ENCODE measurements at places on chromosomes 16 and 17.

DNA sequence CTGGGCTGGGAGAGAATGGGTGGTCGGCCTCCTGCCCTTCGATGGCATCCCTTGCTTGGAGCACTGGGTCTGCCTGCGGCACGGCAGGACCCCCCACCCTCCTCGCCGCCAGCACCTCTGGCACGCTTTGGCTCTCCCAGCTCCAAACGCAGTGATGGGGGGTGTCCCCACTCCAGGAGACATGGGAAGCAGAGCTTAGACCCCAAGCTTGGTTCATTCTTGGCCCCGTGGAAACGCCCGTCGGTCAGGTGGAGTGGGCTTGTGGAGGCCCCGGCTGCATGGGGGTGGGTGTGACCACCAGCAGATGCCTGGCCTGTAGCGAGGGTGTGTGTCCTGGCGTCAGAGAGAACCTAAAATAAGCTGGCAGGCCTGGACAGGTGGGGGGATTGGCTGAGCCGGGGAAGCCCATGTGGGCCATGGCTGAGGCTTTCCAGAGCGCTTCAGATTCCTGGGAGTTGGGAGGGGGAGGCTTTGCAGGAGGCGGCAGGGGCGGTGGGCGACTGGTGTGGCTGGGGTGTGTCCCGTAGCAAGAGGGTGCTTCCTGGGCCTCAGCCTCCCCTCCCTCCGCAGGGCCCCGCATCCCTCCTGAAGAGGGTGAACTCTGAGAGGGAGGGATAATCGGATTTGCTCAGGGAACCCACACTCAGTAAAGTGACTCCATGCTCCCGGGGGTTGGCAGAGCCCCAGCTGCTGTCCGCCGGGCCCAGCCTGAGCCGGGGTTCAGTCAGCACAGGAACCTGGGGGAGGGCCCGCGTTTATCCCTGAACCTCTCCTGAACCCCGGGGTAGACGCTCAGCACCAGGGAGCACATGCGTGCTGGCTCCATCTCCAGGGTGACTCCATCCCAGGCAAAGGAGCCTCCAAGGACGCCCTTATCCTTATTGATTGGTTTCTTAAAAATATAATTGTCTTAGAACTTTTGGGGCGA lies 3.4 kb downstream of the CACNA1H start:
- ATAC-seq: no peak

DNA sequence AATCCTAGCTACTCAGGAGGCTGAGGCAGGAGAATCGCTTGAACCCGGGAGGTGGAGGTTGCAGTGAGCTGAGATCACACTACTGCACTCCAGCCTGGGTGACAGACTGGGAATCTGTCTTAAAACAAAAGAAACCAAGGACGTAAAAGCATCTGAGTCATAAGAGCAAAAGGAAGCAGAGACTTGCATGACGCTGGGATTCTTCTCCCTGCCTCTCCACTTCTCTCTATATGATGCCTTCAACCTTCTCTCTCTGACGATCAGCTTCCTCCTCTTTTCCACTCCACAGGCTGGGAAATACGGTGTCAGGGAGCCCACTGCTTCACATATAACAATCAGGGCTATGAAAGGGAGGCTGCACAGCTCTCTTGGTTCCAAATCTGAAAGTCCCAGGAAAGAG lies 43.2 kb upstream of the CCL1 start:
- ATAC-seq: no peak

DNA sequence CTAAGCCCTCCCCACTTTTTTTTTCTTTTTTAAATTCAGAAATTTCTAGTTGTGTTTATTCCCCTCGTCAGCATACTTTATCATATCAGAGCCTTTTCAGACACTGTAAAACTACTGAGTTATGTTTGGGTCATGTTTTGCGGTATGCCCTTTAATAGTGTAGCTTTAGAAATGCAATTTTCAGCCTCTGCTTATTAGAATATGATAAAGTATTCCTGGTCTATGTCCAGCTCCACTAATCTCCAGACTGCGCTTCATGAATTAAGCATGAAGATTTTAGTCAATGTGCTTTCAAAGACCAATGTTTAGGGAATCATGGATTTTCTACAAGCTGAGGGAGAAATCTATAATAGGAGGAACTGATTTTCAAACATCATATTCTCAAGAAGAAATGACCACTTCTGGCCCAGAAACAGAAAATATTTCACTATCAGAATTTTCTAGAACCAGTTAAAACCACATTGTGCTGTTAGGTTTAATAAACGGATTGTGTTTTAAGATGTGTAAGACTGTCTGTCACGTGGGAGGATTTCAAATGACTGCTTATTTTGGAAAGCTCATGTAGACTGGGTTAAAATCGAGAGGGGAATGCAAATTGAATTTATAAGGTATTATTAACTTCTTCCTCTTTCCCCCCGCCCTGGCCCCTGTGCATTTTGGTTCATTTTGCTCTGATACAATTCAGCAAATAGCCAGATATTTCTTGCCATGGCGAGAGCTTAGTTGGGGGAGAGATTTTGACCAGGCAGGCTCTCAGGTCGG lies 498.5 kb downstream of the WWOX start:
- ATAC-seq: no peak

DNA sequence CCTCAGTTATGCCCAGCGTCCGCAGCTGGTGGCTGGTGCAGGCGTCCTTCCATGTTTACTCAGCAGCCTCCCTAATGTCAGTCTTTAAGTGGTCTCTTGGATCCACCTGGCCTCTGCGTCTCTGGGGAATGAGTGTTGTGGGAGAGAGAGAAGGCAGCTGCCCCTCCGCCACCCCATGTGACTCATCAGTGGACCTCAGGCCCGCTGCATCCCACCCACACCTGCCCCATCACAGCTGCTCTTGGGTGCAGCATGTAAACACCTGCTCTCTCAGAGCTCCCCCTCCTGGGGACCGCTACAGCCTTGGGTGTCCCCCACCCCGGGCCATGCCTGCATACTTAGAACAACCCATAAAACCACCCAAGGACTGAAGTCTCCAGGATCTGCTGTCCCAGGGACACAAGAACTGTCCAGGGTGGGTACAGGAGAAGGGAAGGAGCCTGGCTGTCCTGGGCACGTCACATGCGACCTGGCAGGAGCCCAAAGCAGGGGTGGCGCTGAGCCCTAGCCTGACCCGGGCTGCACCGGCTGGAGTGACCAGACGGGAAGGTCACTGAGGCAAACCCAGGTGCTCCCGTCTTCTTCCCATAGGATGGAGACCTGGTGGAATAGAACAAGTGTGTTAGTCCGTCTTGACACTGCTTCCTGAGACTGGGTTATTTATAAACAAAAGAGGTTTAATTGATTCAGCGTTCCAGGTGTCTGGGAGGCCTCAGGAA lies 4.2 kb downstream of the C16orf90 start:
- ATAC-seq: no peak

DNA sequence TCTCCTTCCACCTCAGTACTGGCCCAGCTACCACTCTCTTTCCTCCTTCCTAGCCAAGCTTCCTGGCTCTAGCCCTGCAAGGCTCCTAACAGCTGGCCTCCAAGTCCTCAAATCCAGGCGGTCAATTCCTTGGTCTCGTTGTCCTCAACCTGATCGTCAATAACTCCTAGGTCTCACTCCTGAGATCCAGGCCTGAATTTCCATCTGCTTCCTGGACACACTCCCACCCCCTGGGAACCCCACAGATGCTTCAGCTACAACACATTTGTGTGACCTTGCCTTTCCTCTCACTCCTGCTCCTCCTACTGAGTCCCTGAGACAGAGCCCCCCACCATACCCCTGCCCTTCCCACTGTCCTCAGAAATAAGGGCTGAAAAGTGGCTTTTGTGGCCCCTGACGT lies 2.3 kb downstream of the ENKD1 start:
- ATAC-seq: no peak

- no peak for ATAC-seq
Observed at GRCh38 chr17:29791336-29792080, 138.5 kb downstream of the SSH2 start.

GRCh38 chr16:59242556-59242955 lies 508.4 kb upstream of the GOT2 start:
- no peak for ATAC-seq

- no peak for ATAC-seq
Observed at GRCh38 chr17:9971991-9972390, 66.9 kb upstream of the RCVRN start.

DNA sequence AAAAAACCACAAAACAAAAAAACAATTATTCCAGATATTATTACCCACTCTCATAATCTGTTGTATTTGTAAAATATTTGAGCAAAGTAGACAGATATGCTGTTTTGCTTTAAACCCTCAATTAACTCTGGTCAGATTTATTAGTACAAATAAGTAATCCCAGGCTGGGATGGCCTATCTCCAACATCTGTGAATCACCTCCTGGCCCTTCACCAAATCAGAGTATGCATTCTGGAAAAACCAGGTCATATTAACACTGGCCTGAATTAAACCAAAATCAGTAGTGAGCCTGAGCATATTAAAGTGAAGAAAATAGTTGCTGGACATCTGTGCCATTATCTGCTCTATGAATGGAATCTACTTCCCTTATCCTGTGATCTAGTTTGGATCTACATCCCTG lies 41.0 kb downstream of the STAT3 start:
- ATAC-seq: no peak

DNA sequence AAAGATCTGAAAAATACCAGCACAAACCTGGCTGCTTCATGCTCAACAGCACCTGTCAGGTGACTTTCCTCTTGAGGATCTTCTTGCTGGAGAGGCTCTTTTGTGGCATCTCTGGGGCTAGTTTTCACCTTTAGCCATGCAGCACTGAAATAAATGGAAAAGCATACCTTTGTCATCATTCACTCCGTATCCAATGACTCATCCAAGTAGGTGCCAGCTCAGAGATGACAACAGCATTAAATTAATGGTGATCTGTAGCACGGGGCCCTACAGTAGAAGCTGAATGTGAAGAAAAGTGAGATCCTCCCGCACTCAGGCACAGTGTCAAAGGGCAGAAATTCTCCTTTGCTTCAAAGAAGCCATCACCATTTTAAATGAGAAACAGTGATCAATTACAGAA lies 32.2 kb downstream of the KIAA0753 start:
- ATAC-seq: no peak

All from activated CD4-positive, CD25-positive, alpha-beta regulatory T cell treated with anti-CD3 and anti-CD28 coated beads, Interleukin-2, amount 50 U/mL, for 24 hours (primary cell).